ENCODE measurements at places on chromosomes 3 and 15.

- DNase-seq: no peak
These were observed 8.6 kb downstream of the ISLR start for GRCh38 chr15:74182131-74182530.

DNA sequence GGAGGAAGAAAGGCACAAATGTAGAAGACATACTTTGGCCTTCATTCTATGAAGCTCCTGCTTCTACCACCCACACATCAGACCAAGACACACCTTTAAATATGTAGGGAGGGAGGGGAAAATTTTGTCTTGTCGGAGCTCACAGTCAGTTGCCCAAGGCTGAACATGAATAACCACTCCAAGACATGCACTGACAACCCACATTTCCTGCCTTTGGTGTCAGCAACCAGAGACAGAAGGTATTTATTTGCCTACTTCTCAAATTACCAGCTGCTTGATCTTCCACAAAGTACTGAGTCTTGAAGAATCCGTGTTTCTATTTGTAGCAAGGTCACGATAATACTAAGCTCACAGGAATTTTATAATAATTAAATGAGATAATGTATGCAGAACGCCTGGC lies 169.7 kb downstream of the KCNMB2 start:
- DNase-seq: no peak

DNA sequence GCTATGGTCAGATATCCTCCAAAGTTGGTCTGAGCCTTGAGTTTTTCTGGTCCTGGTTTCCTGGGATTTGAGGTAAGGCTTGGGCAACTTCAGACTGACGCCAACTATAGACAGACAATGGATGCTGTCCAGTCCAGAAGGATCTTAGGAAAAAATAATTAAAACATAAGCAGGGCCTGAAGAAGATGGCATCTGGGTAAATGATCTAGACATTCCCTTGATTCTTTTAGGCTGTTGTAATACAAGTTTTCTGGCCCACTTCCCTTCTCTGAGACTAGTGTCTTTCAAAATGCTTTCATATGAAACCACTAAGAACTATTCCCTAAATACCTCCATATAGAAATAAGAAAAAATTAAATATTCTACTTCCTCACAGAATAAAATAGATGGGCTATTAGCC lies 47.7 kb upstream of the PLXND1 start:
- DNase-seq: no peak

GRCh38 chr15:86744198-86744780 lies 664.6 kb downstream of the AGBL1 start:
- DNase-seq: no peak

- DNase-seq: no peak
These were observed 34.3 kb upstream of the NEO1 start for GRCh38 chr15:73017987-73018386.

- no peak for DNase-seq
These were observed 70.1 kb downstream of the GPR160 start for GRCh38 chr3:170107941-170108340.

- no peak for DNase-seq
These were observed 8.6 kb downstream of the ZNF445 start for GRCh38 chr3:44468572-44469520.

GRCh38 chr15:34815836-34816235 lies 20.5 kb upstream of the ACTC1 start:
- DNase-seq: no peak

DNA sequence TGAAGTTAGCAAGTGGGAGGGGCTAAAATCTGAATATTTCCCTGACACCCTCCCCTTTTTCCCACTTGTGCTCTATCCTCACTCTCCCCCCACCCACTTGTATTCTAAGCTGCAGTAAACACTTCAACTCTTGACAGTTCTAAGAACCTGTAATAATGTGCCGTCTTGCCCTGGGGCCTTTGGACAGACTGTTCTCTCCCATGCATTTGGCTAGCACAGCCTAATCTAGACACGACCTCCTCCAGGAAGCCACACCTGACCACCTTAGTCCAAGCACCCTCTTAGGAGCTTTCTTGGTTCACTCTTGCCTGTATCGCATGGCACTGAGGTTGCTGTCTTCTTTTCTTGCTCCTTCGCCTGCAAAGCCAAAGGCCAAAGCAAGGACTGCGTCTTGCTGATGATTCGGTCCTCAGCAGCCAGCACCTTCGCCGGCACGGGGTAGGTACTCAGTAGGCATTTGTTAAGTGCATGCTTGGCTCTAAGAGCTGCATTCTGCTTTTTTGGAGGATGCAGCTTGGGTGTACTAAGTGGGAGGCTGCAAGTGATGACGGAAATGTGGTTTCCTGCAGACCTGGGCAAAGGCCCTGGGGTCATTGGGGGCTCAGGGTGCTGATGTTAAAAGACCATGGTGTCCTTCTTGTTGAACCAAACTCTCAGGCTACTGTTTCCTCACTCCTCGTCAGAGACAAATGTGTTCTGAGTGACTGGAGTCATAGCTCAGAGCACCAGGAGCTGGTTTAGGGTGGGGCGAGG lies 2.0 kb upstream of the ZNF710 start:
- no peak for DNase-seq

GRCh38 chr3:852033-852432 lies 240.8 kb upstream of the CNTN6 start:
- no peak for DNase-seq

- DNase-seq: no peak
These were observed 76.7 kb downstream of the SCN10A start for GRCh38 chr3:38739396-38739689.

- DNase-seq: no peak
These were observed 463.2 kb upstream of the GBE1 start for GRCh38 chr3:82224661-82225060.

All from Calu3 (cell line).